Liver (tissue), 10 donors: ENCODE measurements at places on chromosomes 12 and 14.
A peak's percentile ranks its signal among the peaks of the same experiment; 100 is the strongest.

- DNase-seq: no peak
These were observed 40.5 kb upstream of the MON2 start for GRCh38 chr12:62426089-62426488.

DNA sequence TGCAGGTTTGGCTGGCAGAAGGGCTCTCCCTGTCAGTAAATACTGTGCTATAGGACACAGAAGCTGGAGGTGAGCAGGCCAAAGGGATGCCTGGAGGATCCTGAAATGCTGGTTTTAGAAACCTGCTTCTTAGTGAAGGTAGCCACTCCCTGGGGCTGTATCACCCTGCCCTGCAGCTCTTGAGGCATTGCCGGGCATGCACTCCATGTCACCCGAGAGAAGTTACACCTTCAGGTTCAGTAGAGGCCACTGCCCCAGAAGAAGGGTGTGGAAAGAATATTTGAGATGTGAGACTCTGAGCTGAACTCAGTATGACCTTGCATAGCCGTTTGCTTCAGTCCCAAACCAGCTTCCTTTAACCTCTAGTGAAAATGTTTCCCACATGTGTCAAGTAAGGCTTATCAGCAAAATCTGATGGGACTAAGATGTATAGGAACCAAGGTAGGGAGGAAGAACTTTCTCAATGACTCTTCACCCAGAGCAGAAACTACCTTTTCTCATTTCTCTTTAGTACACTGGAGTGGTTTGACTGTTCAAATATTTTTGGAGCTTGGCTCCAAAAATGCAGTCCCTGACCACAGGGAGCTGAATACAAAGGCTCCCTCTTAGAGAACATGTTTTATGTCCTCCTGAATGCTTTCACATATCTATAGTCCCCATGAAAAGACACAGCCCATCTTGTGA, 164.5 kb upstream of the DYRK2 start:
- no peak for DNase-seq

- DNase-seq: no peak
These were observed 158.4 kb upstream of the IGF1 start for GRCh38 chr12:102638777-102639176.

DNA sequence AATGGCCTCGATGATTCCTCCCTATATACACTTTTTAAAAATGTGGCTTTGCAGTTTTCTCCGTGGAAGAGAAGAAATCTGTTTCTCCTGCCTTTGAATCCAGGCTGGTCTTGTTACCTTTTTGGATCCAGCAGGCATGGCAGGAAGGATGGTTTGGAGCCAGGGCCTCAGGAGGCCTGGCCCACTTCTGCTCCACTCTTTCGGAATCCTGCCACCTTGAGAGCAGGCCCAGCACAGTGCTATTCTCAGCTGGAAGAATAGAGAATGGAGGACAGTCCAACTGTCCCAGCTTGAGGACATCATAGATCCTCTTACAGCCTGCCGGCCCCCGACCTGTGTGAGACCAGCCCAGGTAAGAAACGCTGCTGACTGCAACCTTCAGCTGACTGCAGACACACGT, 421.5 kb downstream of the FUT8 start:
- no peak for DNase-seq

DNA sequence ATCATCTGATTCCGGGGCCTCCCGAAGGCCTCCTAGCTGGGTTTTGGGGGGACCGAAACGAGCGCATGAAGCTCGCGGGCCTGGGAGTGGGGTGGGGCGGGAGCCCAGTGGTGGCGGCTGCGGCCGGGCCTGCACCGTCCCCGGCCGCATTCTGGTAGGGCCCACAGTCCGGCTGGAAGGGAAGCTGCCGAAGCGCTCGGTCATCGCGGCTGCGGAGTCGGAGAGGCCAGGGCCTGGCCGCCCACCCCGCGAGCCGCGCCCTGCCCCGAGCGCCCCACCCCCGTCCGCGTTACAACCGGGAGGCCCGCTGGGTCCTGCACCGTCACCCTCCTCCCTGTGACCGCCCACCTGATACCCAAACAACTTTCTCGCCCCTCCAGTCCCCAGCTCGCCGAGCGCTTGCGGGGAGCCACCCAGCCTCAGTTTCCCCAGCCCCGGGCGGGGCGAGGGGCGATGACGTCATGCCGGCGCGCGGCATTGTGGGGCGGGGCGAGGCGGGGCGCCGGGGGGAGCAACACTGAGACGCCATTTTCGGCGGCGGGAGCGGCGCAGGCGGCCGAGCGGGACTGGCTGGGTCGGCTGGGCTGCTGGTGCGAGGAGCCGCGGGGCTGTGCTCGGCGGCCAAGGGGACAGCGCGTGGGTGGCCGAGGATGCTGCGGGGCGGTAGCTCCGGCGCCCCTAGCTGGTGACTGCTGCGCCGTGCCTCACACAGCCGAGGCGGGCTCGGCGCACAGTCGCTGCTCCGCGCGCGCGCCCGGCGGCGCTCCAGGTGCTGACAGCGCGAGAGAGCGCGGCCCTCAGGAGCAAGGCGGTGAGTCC, at the start of gene KLC1:
Gene KLC1, plus strand, starts transcription at position 528 of the 819 bp plus-strand sequence. CDS start 25,354 bp downstream, outside the sequence.
- DNase-seq: peak; percentile 92

DNA sequence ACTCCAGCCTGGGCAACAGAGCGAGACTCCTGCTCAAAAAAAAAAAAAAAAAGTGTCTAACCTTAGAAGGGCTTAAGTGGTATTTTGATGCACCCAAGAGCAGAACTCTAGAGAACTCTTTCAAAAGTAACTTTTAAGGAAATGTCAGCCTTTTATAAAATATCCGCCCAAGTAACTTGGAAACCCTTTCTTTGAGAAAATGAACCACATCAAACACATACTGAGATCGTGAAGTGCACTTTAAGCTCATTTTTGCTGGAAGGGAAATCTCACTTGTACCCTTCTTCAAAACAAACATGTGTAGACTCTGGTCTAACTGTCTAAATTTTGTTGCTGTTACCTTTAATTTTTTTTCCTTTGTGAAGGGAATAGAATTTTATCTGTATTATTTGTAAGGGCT, 5.5 kb downstream of the C12orf56 start:
- no peak for DNase-seq

DNA sequence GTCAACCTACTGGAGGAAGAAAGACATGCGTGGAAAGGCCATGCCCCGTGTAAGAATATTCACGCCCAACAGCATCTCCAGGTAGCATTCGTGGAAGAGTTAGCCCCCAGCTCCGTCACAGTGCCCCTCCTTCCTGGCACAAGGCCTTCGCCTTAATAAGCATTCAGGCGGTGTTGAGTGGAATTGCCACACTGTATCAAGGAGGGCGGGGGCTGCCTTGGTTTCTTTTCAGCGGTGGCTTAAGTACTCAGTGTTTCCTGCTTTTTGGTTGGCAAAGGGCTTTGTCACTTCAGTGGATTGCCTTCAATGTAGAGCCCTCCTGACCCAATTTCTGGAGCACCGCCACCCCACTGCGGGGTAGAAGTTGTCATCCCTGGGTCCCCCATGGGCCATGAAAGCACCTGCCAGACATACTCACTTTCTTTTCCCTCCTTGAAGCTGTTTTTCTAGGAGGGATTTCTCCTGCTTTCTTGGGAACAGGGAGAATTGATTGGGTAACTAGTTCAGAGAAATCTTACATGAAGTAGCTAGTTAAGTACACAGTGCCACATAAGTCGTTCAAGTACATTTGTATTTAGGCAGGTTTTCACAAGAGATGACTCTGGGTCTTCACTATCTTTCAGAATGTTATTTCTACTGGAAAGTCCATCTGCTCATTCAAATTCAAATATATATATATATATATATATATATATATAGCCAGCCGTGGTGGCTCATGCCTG, 65.5 kb upstream of the STON2 start:
- DNase-seq: no peak

GRCh38 chr14:85250414-85251189, 279.3 kb upstream of the FLRT2 start:
- DNase-seq: no peak

DNA sequence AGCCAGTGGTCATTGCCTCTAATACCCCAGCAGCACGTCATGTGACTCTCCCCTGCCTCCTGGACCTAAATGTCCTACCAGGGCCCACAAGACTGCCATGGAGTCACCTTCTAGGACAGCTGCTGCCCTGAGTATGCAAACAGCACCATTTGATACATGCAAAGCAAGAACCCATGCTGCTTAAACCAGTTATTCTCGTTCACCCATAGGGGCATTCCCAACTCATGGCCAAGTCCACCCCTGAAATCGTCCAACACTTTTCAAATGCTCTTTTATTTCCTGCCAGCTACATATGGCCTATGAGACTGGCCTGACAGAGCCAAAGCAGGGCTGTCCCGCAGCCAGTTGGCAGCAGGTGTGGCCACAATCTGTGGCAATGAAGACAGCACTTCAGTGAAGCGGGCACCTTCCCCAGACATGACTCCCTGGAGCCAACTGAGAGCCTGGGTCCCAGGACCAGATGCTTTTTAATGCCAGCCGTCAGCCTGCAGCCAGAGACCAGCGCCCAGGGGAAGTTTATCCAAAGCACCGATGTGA, 99.9 kb downstream of the BCAT1 start:
- DNase-seq: no peak

- no peak for DNase-seq
These were observed 1.5 kb downstream of the RFLNA start for GRCh38 chr12:124296295-124296915.

GRCh38 chr12:34163443-34163842, 141.1 kb downstream of the ALG10 start:
- no peak for DNase-seq

DNA sequence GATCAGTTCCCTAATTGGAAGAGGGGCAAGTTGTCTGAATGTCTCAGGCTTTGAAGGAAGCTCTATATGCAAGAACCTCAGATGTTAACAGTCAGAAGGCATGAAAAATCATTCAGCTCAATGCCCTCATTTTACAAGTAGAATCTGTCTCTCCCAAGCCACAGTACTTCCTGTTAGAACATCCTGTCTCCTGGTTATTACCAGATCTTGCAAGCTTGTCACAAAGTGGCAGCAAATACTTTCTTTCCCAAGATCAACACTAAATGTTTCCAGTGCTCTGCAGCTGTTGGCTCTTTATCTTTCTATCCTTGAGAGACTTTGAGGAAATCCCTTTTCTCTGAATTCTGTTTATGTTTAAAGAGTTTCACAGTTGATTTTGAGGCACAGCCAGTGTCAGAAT, 235.5 kb downstream of the AKAP6 start:
- no peak for DNase-seq

DNA sequence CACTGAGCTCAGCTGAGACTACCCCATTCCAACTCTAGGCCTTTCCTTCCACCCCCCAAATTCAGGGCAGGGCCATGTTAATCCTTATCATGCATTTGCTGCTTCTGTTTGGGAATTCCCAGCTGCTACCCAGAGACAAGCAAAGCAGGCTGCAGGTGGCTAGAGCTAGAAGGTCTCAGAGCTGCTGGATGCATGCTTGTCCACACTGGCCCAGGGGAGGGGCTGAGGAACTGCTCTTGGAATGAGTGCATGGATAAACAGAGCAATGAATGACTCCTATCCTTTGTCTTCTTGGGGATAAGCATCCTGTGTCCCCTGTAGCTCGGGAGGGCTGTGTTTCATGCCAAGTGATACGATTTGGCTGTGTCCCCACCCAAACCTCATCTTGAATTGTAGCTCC, 136.8 kb upstream of the NOS1 start:
- no peak for DNase-seq
